Kasumi-1 (cell line): ENCODE measurements at places on chromosomes 5 and 9.

- no peak for DNase-seq
Measured at GRCh38 chr9:84759300-84759750, 89.8 kb downstream of the NTRK2 start.

DNA sequence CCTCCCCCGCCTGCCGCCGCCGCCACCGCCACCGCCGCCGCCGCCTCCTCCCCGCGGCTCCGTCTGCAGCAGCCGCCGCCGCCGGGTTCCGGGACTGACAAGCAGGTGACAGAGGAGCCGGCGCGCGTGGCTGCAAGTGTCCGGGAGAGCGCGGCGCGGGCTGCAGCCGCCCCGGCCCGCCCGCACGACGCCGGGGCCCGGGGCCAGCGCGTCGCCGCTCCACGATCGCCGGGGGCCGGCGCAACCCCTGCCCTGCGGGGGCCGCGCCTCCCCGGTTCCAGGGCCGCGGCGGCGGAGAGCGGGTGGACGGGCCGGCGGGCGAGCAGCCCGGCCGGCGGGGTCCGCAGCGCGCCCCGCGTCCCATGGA is 343 bp downstream of the LMX1B start:
- no peak for DNase-seq

DNA sequence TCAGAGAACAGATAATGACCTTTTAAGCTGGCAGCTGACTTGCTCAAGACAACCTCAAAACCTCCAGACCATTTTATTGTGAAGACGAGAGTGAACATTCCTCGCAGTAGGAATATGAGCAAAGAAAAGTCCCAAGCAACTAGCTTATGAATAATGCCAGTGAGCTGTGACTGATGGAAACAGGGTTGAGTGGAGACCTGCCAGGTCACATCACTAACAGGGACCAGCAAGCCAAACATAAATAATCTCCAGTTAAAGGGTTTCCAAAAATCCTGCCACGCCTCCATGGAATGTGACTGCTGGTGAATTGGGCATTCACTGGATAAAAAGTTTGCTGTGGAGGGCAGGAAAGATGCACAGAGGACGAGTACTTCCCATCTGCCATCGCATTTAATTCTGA is 185.4 kb downstream of the CRB2 start:
- DNase-seq = no peak

DNA sequence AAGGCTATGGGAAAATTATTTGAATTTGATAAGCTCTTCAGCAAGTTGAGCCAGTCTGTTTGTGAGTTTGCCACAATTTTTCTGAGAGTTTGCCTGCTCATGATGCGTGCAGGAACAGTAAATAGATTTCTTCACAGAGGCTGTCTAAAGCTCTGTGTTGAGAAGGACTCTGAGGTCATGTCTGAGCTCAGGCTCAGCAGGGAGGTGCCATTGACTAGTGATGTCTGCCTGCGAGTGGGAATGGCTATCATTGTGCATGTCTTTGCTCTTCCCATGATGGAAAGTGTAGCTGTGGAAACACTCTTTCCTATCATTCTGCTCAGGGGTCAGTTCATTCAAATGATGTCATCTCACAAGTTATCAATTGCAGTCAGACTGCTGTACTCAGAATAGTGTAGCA is 142.8 kb downstream of the RASEF start:
- DNase-seq = no peak

DNA sequence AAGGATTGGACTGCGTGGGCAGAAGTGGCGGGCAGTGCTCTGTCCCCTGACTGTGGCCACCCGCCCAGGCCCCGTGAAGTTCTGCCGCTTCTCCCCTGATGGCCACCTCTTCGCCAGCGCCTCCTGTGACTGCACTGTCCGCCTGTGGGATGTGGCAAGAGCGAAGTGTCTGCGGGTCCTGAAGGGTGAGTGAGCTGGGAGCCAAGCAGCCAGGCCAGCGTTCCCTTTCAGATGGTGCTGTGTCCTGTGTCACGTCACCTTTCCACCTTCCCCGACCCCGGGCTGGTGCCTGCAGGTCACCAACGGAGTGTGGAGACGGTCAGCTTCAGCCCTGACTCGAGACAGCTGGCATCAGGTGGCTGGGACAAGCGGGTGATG is 2.3 kb downstream of the WDR38 start:
- DNase-seq = no peak

GRCh38 chr9:74496406-74496805 is 729 bp upstream of the RORB start:
- DNase-seq = no peak

- no peak for DNase-seq
Measured at GRCh38 chr9:21027295-21027694, 4.1 kb downstream of the HACD4 start.

- peak; percentile 87 for DNase-seq
Measured at GRCh38 chr5:177336112-177336511, 15.4 kb downstream of the LMAN2 start.

DNA sequence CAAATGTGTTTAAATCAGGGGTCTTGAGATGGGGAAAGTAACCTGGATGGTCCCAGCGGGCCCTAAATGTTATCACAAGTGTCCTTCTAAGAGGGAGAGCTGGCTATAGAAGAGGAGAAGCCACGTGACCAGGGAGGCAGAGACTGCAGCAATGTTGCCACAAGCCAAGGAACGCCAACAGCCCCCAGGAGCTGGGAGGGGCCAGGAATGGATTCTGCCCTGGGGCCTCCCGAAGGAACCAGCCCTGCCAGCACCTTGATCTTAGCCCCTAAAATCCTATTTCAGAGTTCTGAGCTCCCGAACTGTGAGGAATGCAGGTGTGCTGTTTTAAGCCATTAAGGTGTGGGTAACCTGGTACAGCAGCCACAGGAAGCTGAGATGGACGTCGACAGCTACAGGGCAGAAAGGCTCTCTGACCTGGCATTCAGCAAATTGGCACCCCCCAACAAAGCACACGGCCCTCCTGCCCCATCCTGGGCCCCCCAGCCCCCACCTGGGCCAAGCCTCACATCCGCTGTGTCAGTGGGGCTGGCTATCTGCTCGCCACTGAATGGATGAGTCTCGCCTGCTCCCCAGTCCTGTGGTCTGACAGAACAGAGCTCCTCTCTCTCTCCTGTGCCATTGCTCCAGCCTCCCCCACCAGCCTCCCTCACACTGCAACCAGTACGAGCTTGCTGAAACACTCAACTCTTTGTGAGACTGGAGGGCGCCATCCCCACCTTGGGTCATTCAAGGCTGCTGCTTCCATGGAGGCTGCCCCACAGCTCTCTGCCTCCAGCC is 78.8 kb downstream of the ADAMTS2 start:
- no peak for DNase-seq

DNA sequence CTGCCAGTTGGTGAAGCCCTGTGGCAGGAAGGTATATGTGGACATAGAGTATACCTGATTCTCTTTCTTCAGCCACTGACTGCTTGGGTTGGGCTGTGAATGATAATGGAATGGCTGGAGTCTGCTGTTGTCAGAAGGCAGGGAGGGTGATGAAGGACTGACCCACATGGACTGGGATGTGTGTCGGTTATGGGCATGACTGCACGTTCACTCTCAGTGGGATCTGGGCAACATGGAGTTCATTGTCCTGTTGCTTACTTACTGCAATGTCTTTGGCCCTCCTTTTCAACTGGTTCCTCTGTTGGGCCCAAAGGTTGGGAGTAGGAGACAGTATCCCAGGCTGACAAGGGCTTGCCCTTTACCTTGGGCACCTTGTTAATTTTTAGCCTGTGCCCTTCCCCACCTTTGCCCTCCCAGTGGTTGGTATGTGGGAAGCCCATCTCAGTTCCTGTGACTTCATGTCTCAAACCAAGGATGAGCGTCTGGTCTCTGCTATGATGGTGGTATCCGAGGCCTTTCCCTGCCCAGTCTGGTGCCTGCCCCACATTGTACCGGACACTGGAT is 34.6 kb downstream of the FAXDC2 start:
- DNase-seq = no peak

GRCh38 chr9:37984672-37985611 is 81.0 kb upstream of the SLC25A51 start:
- peak; percentile 68 for DNase-seq

DNA sequence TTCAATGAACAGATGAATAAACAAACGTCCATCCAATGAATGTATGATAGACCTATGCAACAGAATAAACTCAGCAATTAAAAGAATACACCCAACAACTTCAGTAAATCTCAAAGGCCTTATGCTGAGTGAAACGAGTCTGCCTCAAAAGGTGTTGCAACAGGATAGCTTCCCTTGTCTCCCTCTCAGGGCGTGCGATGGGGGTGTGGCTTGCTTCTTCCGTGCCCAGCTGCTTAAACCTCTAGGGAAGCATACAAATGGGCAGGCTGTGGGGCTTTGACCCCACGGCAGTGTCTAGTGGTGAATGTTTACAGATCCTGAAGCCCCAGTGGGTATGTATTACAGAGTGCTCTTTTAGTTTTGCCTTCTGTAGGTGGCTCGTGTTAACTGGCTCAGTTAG is 87.0 kb upstream of the CCL21 start:
- no peak for DNase-seq

GRCh38 chr9:27183131-27183530 is 74.1 kb downstream of the TEK start:
- DNase-seq = no peak

- DNase-seq = peak; percentile 35
Measured at GRCh38 chr9:86637515-86637914, 283.3 kb upstream of the TUT7 start.

DNA sequence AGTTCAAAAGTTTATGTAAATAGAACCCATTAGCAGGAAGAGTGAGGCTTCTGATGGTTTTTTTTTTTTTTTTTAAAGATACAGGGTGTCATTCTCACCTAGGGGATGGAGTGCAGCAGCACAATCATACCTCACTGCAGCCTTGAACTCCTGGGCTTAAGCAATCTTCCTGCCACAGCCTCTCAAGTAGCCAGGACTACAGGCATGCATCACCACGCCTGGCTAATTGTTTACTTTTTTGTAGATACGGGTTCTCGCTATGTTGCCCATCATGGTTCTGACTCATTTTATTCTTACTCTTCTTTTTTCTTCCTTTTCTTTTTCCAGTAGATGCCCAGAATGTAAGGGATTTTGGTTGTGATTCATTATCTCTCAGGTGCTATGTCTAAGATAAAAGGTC is 201.1 kb downstream of the NNT start:
- no peak for DNase-seq

- no peak for DNase-seq
Measured at GRCh38 chr9:16579872-16580432, 290.5 kb downstream of the BNC2 start.

GRCh38 chr5:167952278-167952995 is 339.0 kb upstream of the WWC1 start:
- DNase-seq = no peak

GRCh38 chr5:52409835-52410234 is 377.9 kb upstream of the ITGA1 start:
- no peak for DNase-seq
